Foreskin keratinocyte (primary cell): ENCODE measurements at places on chromosomes 16 and 17. TPM values are rescaled to one million over a fixed set of nuclear protein-coding genes. Genes with fewer than 3 reads are reported as not detected.

CFAP97D1 gene
- total RNA-seq, result not detected in 2 replicates

STAC2 gene
- total RNA-seq, result not detected in 2 replicates

DHRS7C gene
- not detected in 2 replicates for total RNA-seq

CSH2 gene
- not detected in 2 replicates for total RNA-seq

CDH3 gene
- 449 and 561 TPM in 2 replicates for total RNA-seq

MMP15 gene
- total RNA-seq, result 7.7 and 8.4 TPM in 2 replicates

TCF25 gene
- total RNA-seq, result 89.1 and 93.4 TPM in 2 replicates

PERCC1 gene
- total RNA-seq, result not detected in 2 replicates

EXOC3L1 gene
- not detected in 2 replicates for total RNA-seq

CLEC3A gene
- not detected in 2 replicates for total RNA-seq

STH gene
- not detected in 2 replicates for total RNA-seq

C16orf74 gene
- total RNA-seq, result 91.8 and 94.7 TPM in 2 replicates

CCL1 gene
- not detected in 2 replicates for total RNA-seq

ANTKMT gene
- total RNA-seq, result 43.6 and 47.9 TPM in 2 replicates

GAS7 gene
- total RNA-seq, result 0.04 and 0.10 TPM in 2 replicates

NTHL1 gene
- total RNA-seq, result 33.6 and 35.3 TPM in 2 replicates

TBKBP1 gene
- total RNA-seq, result 7.3 and 8.7 TPM in 2 replicates

DPEP3 gene
- total RNA-seq, result not detected in 2 replicates

KRTAP9-8 gene
- not detected in 2 replicates for total RNA-seq
